ENCODE measurements at places on chromosomes 13 and 19. TPM values are rescaled to one million over a fixed set of nuclear protein-coding genes. Genes with fewer than 3 reads are reported as not detected.

SLC25A23 gene
- 7.9 TPM for total RNA-seq

KLK3 gene
- not detected for total RNA-seq

PSG5 gene
- not detected for total RNA-seq

CILP2 gene
- under 0.01 TPM for total RNA-seq

ZFP28 gene
- 9.4 TPM for total RNA-seq

SHISA7 gene
- not detected for total RNA-seq

TMPRSS9 gene
- total RNA-seq, result not detected

TNFSF11 gene
- 0.12 TPM for total RNA-seq

MAP2K2 gene
- 203 TPM for total RNA-seq

ABHD13 gene
- total RNA-seq, result 6.3 TPM

KLK5 gene
- not detected for total RNA-seq

HCST gene
- total RNA-seq, result 1.2 TPM

SIGLEC11 gene
- not detected for total RNA-seq

KLHL1 gene
- total RNA-seq, result not detected

Data from aortic smooth muscle cell (primary cell).